ENCODE measurements at places on chromosomes 5 and 9.

- no peak for DNase-seq
Measured at GRCh38 chr9:84068872-84069271, 88.3 kb downstream of the RMI1 start.

GRCh38 chr5:128318691-128319090 lies 219.4 kb downstream of the FBN2 start:
- DNase-seq = no peak

GRCh38 chr9:74846766-74847165 lies 41.0 kb downstream of the TRPM6 start:
- no peak for DNase-seq

- no peak for DNase-seq
Measured at GRCh38 chr5:14200312-14200990, 57.3 kb downstream of the TRIO start.

- no peak for DNase-seq
Measured at GRCh38 chr9:77872863-77873262, 158.7 kb downstream of the GNAQ start.

DNA sequence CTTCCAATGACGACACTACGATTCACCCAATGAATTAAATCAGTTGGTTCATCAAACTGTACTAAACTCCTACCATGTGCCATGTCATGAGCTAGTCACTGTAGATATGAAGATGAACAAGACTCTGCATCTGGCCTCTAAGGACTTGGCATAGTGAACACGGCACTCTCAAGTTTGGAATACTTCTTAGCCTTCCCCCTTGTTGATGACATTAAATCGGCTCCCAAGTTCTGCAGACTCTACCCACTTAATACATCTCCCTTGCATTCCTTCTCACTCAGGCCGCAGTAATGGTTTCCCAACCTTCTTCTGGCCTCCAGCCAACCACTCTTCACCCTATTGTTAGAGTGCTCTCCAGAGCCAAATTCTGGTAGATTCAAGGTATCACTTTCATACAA lies 184.7 kb downstream of the MAPKAP1 start:
- DNase-seq = no peak

DNA sequence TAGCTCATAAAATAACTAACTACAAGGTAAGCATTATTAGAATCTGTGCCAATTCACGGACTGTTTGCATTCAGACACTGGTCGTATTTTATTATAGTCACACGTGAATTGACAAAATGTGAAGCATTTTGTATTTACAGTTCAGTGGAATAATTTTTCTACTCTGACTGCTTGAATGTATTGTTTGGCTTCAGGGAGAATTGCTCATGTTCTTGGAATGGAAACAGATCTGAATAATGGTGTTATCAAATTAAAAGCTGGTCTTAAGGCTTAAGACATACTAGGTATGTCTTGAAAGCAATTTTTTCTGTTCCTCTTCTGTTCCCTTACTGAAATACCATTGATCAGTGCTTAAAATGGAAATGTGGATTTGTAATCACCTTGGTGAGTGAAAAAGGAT lies 543.7 kb upstream of the TLE4 start:
- no peak for DNase-seq

DNA sequence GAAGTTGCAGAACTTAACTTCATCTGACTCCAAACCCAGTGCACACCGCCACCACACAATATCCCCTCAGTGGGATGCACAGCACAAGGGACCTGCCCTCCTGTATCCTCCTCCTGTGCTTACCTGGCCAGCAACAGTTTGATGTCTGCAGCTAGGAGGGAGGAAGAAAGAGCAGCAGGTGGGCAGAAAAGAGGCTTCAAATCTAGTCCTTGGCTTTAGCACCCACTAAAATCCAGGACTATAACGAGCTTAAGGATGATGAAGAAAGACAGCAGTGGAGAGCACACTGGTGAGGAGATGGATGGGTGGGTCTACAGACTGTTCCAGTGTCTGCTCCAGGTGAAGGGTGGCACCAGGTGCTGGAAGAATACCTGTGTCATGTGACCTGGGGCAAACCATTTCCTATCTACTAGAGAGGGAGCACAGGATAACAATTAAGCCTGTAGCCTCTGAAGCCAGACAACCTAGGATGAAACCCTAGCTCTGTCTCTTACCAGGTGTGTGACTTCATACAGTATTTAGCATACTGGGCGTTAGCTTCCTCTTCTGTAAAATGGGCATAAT lies 100.0 kb downstream of the SH3TC2 start:
- no peak for DNase-seq

- no peak for DNase-seq
Measured at GRCh38 chr5:81317536-81317935, 16.1 kb downstream of the ZCCHC9 start.

GRCh38 chr9:99433095-99433494 lies 211.0 kb downstream of the SEC61B start:
- no peak for DNase-seq

- DNase-seq = no peak
Measured at GRCh38 chr5:39657943-39658342, 233.2 kb upstream of the DAB2 start.

DNA sequence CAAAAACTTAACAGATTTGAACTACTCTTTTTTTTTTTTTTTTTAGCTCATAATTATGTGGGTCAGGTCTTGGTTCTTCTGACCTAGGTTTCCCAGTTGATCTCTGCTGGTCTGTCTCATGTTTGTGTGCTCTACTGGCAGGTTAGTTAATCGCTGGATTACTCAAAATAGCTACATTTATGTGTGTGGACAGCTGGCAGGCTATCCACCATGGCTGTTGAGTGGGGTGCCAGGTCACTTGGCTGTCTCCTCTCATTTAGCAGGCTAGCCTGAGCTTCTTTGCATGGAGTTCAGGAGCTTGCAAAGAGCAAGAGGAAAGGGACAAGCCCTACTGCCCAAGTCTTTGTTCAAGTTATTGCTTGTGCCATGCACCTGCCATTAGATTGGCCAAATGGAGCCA lies 9.3 kb downstream of the ADCY2 start:
- no peak for DNase-seq

DNA sequence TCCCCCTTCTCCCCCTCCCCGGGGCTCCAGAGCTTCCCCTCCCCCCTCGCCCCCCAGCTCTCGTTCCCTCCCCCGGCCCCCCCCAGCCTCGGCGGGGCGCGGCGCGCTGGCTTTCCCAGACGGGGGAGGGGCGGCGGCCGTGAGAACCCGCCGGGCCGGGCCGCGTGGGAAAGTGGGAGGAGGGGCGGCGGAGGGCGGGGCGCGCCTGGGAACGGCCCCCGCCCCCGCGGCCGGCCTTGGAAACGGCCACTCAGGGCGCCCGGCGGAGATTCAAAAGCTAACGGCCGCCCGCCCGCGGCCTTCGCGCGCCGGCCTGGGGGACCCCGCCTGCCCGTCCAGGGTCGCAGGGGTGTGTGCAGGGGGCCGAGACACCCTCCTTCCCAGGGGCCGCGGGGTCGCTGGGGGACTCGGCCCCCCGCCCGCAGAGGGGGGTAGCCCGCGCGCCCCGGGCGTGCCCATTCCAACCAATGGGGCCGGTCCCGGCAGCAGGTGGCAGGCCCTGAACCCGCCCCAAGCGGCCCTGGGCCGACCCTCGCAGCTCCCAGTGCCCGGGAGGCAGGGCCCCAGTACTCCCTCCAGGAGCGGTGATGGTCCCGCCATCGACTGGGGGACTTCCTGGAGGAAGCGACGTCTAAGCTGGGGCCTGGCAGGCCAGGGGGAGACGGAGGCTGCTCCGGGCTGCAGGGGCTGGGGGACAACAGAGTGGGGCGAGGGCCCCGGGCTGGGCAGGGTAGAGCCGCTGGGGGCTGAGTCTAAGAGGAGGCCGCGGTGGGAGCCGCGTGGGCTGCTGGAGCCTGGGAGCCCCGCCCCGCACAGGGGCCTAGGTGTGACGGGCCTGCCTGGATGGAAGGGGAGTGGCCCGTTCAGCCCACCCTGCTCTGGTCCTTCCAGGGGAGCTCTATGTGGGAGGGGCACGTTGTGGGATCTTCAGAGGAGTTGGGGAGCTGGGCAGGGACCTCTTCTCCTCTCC lies 14.2 kb upstream of the NRARP start:
- DNase-seq = no peak

DNA sequence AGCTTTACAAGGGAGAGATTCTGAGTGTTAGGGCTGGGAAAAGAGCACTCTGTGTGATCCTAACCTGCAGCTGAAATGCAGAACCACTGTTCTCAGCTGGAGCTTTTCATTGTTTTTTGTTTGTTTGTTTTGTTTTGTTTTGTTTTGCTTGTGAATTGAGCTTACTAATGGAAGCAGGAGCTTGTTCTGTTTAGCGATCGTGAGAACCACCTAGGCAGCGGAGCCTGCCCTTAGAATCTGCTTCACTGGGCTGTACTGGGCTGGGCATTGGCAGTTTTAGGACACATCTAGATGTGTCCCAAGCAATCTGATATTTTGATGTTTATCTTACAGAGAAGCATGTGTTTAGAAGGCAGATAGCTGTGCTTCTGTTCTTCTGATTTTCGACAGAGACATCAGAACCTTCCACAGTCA lies 14.3 kb downstream of the SYK start:
- no peak for DNase-seq

Data from NCI-H1930 (cell line).